Activated CD4-positive, alpha-beta memory T cell treated with anti-CD3 and anti-CD28 coated beads for 36 hours (primary cell): ENCODE measurements at places on chromosomes 7 and 10. TPM values are rescaled to one million over a fixed set of nuclear protein-coding genes. Genes with fewer than 3 reads are reported as not detected.

DNA sequence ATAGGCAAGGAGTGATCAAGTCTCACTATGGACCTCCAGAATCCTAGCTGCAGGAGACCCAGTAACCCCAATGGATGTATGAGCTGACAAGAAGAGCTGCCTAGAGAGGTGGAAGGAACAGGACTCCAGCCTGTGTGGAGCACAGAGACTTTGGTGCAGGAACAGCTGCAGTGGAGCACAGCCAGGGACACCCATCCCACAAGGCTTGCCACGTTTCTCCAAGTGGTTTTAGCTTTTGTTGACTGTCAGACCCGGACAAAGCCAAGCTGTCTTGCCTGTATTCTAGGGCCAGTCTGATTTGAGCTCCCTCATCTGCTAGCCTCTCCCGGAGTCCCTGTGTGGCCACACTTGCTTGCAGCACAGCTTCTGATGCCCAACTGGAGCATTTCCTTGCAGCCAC is 224.7 kb downstream of the CHRM2 start:
- H3K4me1 ChIP-seq, result no peaks in the 10 kb centered on the region
- H3K4me3 ChIP-seq, result no peak overlapping the region
- no peaks in the 10 kb centered on the region for H3K27me3 ChIP-seq

GRCh38 chr7:1150400-1151002 is 9.5 kb downstream of the ZFAND2A start:
- H3K4me1 ChIP-seq, result no peaks in the 10 kb centered on the region
- peaks cover 30% of the 10 kb centered on the region for H3K36me3 ChIP-seq
- no peaks in the 10 kb centered on the region for H3K27me3 ChIP-seq

- H3K36me3 ChIP-seq, result no peaks in the 10 kb centered on the region
- no peak overlapping the region for H3K4me3 ChIP-seq
- no peak overlapping the region for H3K27ac ChIP-seq
- no peaks in the 10 kb centered on the region for H3K27me3 ChIP-seq
- H3K4me1 ChIP-seq, result no peaks in the 10 kb centered on the region
These were observed 13.2 kb downstream of the ADAMTS14 start for GRCh38 chr10:70685455-70685911.

- DNase-seq, result peak; percentile 86
- no peaks in the 10 kb centered on the region for H3K27me3 ChIP-seq
- no peak overlapping the region for H3K27ac ChIP-seq
These were observed 9.8 kb downstream of the SAP25 start for GRCh38 chr7:100563809-100564400.

DNA sequence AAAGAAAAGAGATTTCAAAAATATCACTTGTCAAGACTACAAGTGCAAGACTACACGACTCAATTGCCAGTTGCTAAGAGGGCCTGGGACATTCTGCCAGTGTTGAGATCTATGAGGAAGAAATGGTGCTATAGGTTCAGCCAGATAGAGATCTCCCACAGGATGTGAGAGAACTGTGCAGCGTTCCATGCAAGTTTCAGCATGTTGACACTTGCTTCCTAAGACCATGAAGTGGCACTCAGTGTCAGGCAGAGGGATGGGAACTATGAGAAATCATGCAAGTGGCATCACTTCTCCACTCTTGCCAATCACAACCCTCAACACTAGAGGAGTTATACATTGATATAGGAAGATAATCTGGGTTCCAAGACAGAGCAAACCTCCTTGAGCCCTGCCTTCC is 210.3 kb downstream of the CHRM2 start:
- no peak overlapping the region for H3K4me3 ChIP-seq
- no peaks in the 10 kb centered on the region for H3K4me1 ChIP-seq
- H3K36me3 ChIP-seq, result no peaks in the 10 kb centered on the region
- H3K27ac ChIP-seq, result no peak overlapping the region
- DNase-seq, result no peak

GRCh38 chr7:132436121-132436520 is 140.1 kb downstream of the PLXNA4 start:
- no peak overlapping the region for H3K4me3 ChIP-seq
- DNase-seq, result no peak
- H3K27ac ChIP-seq, result no peak overlapping the region
- peaks cover 84% of the 10 kb centered on the region for H3K4me1 ChIP-seq
- no peaks in the 10 kb centered on the region for H3K36me3 ChIP-seq

DNA sequence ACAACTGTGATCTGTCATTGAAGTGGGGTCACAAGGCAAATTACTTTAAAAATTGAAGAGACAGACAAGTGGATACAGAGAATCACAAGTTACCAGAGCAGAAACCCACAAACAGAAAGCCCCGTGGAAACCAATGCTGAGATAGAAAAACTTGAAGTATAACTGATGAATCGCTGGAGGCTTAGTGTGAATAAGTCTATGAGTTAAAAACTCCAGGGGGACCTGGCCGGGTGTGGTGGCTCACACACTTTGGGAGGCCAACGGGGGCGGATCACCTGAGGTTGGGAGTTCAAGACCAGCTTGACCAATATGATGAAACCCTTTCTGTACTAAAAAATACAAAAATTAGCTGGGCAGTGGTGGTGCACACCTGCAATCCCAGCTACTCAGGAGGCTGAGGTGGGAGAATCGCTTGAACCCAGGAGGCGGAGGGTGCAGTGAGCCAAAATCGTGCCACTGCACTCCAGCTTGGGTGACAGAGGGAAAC is 69.7 kb upstream of the ZNRF2 start:
- no peak overlapping the region for H3K4me3 ChIP-seq
- H3K27ac ChIP-seq, result no peak overlapping the region
- no peak for DNase-seq
- H3K27me3 ChIP-seq, result peaks cover 8% of the 10 kb centered on the region
- H3K36me3 ChIP-seq, result no peaks in the 10 kb centered on the region
- no peaks in the 10 kb centered on the region for H3K4me1 ChIP-seq

GRCh38 chr10:109882251-109883057 is 40.9 kb downstream of the XPNPEP1 start:
- no peak overlapping the region for H3K27ac ChIP-seq
- H3K27me3 ChIP-seq, result no peaks in the 10 kb centered on the region
- H3K4me3 ChIP-seq, result no peak overlapping the region
- no peak for DNase-seq
- peaks cover 52% of the 10 kb centered on the region for H3K36me3 ChIP-seq

DNA sequence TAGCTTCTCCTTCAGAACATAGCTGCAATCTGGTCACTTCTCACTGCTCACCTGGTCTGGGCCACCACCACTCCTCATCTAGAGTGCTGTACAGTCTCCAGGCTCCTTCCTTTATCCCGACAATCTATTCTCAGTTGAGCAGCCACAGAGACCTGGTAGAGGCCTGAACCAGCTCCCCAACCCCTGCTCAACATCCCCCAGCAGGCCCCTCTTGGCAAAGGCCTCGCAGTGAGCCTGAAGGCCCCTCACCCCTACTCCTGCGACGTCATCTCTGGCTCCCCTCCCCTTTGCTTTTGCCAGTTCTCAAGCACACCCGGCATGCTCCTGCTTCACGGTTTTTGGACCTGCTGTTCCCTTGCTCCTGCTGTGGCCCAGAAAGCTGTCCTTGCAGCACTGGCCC is 113.9 kb downstream of the ARHGAP22 start:
- peaks cover 13% of the 10 kb centered on the region for H3K4me1 ChIP-seq
- peaks cover 10% of the 10 kb centered on the region for H3K27me3 ChIP-seq
- H3K36me3 ChIP-seq, result no peaks in the 10 kb centered on the region
- H3K27ac ChIP-seq, result no peak overlapping the region
- no peak overlapping the region for H3K4me3 ChIP-seq

GRCh38 chr7:134153493-134154136 is 26.5 kb downstream of the LRGUK start:
- no peak overlapping the region for H3K4me3 ChIP-seq
- DNase-seq, result no peak
- no peak overlapping the region for H3K27ac ChIP-seq
- H3K36me3 ChIP-seq, result no peaks in the 10 kb centered on the region
- no peaks in the 10 kb centered on the region for H3K4me1 ChIP-seq
- H3K27me3 ChIP-seq, result peaks cover 1% of the 10 kb centered on the region

DNA sequence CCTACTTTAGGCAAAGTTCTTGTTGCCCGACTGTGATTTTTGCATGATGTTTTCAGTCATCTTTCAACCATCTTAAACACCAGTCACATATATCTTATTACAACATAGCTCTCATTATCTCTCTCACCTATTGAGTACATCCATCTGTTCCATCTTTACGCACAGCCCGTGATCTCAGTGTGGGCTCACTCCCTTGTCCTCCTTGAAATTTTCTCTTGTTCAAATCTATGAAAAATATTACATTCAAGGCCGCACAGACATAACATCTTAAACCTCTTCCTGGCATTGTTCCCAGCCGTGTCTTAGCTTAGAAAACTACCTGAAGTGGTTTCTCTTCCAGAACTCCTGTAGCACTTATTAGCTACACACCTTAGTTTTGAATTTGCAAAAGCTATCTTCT is 32.6 kb downstream of the NET1 start:
- H3K36me3 ChIP-seq, result no peaks in the 10 kb centered on the region
- DNase-seq, result no peak
- H3K27ac ChIP-seq, result no peak overlapping the region
- no peaks in the 10 kb centered on the region for H3K27me3 ChIP-seq
- H3K4me3 ChIP-seq, result no peak overlapping the region

DNA sequence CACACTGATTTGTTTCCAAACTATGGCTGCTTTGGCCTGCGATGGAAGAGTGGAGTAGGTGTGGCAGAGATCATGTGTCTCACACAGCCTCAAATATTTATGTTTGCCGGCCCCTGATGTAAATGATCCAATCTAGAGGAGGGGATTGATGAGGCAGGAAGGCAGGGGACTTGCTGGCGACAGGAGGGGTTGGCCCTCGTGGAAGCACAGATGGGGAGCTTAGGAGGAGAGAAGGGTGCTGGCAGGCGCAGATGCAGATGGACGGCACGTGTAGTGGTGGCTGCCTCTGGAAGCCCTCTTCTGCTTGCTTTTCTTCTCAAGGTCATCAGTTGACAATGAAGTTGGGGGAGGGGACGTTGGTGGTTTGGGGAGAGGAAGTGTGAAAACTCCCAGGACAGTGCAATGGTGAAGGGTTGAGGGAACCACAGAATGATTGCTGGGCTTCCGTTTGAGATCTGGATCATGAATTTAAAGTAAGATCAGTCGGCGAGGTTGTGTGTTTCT is 15.4 kb downstream of the COL13A1 start:
- H3K27ac ChIP-seq, result no peak overlapping the region
- DNase-seq, result no peak
- H3K27me3 ChIP-seq, result no peaks in the 10 kb centered on the region
- H3K4me1 ChIP-seq, result peaks cover 4% of the 10 kb centered on the region
- no peak overlapping the region for H3K4me3 ChIP-seq

DNA sequence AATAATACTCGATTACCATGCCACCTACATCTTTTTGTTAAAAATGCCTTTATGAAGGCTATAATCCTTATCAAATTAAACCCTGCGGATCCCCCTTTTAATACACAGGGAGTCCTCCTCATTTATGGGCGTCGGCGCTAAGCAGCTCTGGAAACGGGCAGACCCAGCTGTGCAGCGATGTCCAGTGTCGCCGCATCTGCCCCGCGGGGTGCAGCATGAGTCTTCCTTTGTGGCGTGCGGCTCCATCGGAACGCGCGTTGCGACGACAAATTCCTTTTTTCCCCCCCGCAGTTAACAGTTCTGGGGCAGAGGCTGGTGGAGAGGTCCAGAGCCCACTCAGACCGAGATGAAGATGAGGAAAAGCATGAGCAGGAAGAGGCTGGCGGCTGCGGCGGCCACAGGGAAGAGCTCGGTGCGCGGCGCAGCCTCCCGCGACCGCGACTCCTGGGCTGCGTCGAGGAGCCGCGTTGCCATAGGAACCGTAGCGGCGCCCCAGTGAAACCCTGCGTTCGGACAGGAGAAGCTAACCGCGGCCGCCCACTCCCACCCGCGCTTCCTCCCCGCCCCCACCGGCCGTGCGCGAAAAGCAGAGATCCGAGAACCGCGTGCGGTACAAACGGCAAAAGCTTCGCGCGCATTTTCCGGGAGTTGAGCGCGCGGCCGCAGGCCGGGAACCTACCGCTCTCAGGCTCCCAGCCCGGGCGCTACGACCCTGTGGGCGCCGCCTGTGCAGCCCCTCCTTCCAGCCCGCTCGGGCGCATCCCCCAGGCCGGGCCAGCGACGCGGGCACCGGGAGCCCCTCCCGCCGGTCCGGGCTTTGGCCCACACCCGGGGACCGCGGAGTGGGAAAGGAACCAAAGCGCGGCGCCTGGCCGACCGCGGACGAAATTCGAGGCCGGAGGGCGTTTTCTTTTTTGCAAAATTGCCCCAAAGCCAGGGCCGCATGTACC is 130.6 kb downstream of the SPAG6 start:
- no peak overlapping the region for H3K27ac ChIP-seq
- peaks cover 13% of the 10 kb centered on the region for H3K4me1 ChIP-seq
- no peaks in the 10 kb centered on the region for H3K36me3 ChIP-seq
- peak; percentile 57 for DNase-seq
- peaks cover 55% of the 10 kb centered on the region for H3K27me3 ChIP-seq

DNA sequence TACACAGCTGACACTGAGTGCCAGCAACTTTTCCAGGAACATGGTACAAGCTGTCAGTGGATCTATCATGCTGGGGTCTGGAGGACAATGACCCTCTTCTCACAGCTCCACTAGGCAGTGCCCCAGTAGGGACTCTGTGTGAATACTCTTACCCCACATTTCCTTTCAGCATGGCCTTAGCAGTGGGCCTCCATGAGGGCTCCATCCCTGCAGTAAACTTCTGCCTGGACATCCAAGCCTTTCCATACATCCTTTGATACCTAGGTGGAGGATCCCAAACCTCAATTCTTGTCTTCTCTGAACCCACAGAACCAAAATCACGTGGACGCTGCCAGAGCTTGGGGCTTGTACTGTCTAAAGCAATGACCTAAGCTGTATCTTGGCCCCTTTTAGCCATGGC is 116.8 kb downstream of the IQUB start:
- H3K36me3 ChIP-seq, result no peaks in the 10 kb centered on the region
- DNase-seq, result no peak
- H3K27me3 ChIP-seq, result no peaks in the 10 kb centered on the region
- H3K4me1 ChIP-seq, result no peaks in the 10 kb centered on the region
- H3K4me3 ChIP-seq, result no peak overlapping the region

DNA sequence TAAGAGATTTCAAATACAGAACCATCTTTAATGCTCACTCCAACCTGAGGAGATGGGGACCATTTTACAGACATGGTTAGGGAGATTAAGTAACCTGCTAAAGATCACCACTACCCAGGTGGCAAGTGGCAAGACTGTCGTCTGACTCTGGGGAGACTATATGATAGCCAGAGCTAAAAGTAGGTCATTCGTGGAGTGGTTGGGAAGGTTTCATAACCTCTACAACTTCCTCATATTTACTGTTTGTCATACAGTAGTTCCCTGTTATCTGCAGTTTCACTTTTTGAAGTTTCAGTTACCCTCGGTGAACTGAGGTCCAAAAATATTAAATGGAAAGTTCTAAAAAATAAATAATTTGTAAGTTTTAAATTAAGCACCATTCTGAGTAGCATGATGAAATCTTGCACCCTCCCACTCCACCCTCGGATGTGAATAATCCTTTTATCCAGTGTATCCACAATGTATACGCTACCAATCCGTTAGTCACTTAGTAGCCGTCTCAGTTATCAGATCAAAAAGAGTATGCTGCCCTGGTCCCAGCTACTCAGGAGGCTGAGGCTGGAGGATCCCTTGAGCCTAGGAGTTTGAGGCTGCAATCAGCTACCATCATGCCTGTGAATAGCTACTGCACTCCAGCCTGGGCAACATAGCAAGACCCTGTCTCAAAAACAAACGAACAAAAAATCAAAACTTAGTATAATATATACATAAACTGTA is 14.9 kb upstream of the LGI1 start:
- no peak for DNase-seq
- H3K4me3 ChIP-seq, result no peak overlapping the region
- no peaks in the 10 kb centered on the region for H3K4me1 ChIP-seq
- peaks cover 1% of the 10 kb centered on the region for H3K27me3 ChIP-seq
- no peak overlapping the region for H3K27ac ChIP-seq
- no peaks in the 10 kb centered on the region for H3K36me3 ChIP-seq

The VGF gene
- not detected for total RNA-seq

The TMEM176A gene
- total RNA-seq, result not detected

The SYT15B gene
- 0.14 TPM for total RNA-seq

The WDR11 gene
- 37.3 TPM for total RNA-seq

The SYCE1 gene
- total RNA-seq, result not detected

The CDK13 gene
- total RNA-seq, result 29.6 TPM
